ENCODE measurements at places on chromosomes 16 and 17.

- DNase-seq, result peak; percentile 43
These were observed at the start of gene DHX58 for GRCh38 chr17:42112552-42113176. Gene DHX58 (minus strand): TSS chr17:42112714. CDS start chr17:42111892, 822 bp downstream.

- no peak for DNase-seq
These were observed 27.5 kb downstream of the MPP2 start for GRCh38 chr17:43879723-43880419.

DNA sequence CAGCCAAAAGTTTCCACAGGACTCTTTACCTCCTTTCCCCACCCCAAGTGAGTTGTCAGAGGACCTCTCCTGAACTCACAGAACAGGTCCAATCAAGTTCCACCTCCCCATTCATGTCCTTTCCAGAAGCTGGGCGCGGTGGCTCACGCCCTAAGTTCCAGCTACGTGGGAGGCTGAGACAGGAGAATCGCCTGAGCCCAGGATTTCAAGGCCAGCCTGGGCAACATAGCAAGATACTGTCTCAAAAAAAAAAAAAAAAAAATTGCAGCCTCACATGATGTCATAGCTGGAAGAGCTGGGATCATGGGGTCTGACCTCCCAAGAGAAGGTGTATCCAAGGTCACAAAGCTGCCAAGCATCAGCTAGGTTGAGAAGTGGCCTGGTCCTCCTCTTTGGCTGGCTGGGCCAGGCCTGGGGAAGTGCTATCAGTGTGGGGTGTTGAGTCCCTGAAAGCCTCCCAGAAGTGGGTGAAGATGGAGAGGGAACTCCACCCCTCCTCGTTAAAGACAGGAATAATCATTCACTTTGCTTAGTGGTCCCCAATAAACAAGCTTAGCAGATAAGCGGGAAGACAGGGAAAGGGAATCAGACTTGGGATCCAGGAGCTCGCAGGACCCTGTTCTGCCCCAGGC lies 5.5 kb upstream of the MNT start:
- no peak for DNase-seq

DNA sequence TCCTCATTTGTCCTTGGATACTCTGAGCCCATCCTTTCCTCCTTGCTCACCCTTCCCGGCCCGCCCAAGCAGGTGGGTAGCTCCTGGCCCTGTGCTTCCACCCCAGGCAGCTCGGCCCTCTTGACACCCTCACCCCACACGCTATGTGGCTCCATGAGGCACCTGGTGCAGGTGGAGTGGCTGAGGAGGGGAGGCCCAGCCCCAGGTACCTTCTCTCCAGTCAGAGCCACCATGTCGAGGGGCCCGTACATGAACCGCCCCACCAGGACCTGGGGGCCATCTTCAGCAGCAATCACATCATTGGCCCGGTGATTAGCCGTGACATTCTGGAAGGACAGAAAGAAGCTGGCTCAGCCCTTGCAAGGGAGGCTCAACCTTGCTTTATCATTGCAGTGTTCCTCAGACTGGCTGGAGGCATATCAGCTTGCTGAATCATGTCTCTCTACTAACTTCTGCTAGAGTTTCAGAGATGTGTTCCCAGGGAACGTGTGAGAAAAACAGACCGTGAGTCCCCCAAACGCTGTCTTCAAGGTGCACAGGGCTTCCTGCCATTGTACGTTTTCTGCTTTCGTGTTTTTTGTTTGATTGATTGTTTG lies 20.3 kb downstream of the PIMREG start:
- DNase-seq, result no peak

GRCh38 chr16:26134588-26134987 lies 442.8 kb downstream of the HS3ST4 start:
- no peak for DNase-seq

DNA sequence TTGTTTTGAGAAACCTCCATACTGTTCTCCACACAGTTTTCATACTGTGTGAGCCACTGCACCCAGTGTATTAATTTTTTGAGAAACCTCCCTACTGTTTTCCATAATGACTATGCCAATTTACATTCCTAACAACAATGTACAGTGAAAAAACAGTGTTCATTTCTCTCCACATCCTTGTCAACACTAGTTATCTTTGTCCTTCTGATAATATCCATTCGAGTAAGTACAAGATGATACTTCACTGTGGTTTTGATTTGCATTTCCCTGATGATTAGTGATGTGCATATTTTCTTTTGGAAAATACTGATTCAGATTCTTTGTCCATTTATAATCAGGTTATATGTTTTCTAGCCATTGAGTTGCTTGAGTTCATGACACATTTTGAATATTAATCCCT lies 462.0 kb downstream of the CDH11 start:
- no peak for DNase-seq
